HL-60 (cell line): ENCODE measurements at places on chromosomes 1 and 21.

GRCh38 chr1:51473331-51474115, 45.5 kb downstream of the EPS15 start:
- DNase-seq = no peak

DNA sequence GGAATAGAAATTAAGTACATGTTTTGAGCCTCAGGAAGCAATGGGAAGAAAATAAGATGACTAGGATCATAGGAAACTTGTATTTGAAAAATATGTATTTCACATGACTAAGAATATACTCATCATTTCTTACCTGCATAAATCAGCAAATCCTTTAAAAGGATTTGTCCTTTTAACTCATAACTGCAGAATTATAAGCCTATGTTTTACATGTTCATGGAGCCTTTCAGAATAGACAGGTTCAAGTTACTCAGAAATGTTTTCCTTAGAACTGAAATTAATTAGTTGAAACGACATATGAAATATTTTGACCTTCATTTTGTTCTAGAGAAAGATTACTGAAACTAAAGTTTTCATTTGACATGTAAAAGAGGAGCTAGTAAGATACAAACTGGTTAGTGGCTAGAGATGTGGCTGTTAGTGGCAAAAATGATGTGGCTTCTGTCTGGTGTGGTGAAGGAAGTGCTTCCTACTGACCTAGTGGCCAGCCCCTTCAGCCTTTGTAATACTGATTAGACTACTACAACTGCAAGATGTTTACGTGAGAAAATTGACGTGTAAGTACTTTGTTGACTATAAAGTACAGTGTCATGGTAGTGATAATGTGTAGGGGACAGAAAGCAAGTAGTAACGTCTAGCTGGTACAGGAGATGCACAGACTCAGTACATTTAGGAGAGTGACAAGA, 54.7 kb downstream of the PACC1 start:
- no peak for DNase-seq

- no peak for DNase-seq
Observed at GRCh38 chr1:197305925-197306324, 37.9 kb downstream of the CRB1 start.

DNA sequence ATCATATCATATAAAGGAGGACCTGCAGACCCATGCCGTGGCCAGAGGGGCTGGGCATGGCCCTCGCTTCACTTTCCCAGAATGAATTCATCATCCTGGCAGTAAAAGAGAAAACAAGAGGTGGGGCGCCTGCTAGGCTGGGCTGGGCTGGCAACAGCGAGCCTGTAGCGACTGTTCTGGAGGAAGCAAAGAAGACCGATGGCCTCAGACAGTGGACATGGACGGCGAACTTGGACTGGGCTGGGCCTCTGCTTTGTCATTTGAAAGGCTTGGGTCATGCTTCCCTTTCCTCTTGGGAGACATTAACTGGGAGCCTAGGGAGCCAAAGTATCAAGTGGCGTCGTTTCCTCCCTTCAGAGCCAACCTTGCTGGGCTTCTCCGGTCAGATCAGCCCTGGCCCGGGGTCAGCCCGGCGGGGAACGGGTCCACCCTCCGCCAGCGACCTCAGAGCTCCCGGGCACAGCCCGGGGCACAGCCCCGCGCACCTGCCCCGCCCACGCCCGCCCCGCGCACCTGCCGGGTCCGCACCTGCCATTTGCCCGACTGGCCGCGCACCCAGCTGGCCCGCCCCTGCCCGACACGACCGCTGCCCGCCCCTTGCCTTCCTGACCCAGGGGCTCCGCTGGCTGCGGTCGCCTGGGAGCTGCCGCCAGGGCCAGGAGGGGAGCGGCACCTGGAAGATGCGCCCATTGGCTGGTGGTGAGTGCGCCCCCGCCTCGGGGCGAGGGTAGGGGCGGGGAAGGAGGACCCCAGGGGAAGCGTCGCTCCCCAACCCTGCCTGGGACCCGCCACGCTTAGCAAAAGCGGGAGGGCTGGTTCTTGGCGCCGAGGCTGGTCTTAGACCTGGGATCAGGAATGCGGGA, at the start of gene FAM3B:
TSS of gene FAM3B (plus strand) at position 602 of the 863 bp plus-strand sequence. CDS start at position 681, 79 bp downstream.
- no peak for DNase-seq

DNA sequence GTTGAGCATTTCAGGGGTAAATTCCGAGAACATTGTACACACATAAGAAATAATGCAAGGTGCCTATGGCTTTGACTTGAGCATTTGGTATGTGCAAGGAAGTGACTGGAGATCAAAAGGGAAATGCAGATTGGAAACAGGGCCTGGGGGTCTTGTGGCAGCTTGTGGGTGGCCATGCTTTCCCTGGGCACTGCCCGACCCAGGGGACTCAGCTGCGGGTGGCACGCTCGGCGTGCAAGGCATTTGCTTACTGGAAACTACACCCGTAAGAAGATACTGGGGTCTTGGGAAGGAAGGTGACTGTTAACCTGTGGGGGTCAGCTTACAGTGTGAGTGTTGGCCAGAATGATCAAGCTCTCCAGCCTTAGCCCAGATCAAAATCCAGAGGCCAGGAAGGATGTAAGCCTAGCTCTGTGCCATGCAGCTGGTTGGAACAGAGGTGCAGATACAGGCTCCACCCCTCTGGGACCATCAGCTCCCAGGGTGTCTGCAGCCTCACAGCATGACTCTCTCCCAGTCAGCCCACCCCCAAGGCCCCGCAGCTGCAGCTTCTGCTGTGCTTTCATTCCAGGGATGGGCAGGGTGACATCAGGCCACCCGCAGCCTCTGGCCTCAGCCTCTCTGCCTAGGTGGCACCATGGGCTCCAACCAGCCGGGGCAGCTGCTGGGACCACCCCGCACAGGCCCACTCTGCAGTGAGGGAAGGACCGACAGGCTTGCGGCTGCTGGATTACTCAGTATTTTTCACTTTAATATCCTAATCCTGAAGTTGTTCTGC, 55.1 kb downstream of the KIF26B start:
- DNase-seq = no peak

DNA sequence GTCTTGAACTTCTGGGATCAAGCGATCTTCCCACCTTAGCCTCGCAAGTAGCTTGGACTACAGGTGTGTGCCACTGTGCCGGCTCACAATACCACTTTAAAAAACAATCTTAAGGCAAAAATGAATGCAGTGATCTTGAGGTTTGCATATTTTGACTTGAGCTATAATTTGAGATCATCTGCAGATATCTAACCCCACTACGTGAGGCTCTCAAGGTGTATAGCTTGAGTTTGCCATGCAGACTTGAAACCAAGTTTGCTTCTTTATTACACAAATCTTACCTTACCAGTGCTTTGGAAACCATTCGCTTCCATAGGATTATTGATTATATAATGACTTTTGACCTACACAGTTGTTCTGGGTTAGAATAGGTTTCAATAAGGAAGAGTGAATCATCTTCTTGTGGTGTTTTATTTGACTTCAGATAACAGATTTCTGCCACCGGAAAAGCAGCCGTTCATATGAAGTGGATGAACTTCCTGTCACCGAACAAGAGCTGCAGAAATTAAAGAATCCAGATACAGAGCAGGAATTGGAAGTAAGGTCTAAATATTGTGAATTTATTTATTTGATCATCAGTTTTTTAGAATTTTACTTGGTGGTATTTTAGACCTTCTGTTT, 155.1 kb downstream of the VPS13D start:
- no peak for DNase-seq

DNA sequence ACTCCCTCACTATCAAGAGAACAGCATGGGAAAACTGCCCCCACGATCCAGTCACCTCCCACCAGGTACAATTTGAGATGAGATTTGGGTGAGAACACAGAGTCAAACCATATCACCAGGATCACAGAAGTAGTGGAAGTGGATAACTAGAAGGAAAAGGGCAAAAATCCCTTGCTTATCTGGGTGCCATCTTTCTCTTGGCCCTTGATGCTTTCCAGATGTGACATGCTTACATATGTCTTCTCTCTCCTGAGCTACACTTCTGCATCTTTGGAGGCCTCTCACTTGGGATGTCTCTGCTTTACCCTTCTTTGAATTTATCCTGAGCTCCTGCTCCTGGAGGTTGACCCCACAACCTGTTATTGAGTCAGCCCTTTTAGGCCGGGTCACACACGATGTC, 57.6 kb upstream of the APOBEC4 start:
- DNase-seq = no peak

DNA sequence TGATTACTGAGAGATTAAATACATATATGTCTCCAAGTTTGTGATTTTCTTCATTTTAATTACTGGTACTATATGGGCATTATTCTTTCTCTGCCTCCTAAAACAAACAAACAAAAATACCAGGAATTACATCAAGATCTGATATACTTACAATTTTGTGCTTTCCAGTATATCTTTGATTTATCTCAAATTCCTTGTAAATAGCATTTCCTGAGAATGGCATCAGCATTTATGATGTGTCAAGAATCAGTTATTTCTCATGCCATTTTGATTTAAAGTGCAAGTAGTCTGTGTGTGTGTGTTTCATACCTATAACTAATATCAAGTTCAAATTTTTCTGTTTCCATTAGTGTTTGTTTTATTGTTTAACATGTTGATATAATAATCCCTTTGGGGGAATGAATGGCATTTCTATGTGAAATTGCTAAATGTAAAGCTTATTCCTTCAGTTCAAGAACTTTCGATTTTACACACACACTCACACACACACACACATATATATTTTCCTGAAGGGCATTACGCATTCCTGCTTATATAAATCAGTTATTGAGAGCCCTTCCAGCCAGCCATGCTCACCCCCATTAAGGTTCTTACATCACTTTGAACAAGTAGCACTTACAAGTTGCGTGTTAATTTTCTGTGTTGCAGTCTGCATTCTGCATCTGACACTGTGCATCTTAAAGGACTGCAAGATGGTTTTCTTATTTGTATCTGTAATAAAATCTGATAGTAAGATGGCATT, 102.7 kb downstream of the NEK7 start:
- DNase-seq = no peak

DNA sequence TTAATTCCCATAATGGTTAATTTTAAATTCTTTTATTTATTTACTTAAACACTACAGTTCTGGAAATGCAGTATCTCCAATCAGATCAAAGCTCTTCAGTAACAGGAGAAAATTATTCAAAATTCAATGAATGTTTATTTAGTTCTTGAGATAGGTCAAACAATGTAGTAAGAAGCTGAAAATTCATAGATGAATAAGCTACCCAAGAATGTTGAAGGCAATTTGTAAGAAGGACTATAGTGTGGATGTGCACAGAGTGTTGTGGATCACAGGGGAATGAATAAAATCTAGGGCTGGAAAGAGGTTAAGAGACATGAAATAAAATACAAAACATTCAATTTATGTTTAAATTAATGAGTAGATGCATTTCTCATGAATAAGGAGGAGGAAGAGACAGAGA, 72.0 kb downstream of the OLFM3 start:
- DNase-seq = no peak

DNA sequence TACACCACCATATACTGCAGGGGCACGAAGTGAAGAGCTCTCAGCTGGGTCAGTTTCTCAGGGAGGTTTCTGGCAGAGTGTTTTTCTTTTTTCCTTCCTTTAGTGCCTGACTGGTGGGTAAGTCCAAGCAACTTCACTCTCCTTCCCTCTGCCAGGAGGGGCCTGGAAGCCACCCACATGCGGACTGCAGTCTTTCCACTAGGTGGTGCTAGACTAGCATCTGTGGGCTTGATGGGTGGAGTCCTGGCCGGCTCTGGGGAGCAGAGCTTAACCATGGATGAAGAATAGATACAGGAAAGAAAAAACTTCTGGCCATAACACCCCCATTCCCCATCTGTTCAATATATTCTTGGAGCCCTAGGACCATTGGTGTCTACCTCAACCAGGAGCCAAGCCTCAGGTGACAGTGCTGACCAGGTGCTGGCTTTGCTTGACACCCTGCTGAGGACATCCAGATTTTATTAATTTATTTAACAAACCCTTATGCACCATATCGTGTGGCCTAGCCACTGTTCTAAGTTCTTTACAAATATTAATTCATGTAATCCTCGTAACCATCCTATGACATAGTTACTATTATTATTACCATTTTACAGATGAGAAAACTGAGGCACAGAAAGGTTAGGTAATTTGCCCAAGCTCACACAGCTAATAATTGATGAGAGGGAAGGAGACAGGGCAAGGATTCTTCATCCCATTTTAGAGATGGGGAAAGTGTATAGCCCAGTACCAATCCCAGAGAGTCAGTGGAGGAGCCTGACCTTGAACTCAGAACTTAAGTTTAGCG, 126.7 kb upstream of the CSF3R start:
- DNase-seq = peak; percentile 36

GRCh38 chr1:185549906-185550305, 184.3 kb upstream of the HMCN1 start:
- DNase-seq = no peak

DNA sequence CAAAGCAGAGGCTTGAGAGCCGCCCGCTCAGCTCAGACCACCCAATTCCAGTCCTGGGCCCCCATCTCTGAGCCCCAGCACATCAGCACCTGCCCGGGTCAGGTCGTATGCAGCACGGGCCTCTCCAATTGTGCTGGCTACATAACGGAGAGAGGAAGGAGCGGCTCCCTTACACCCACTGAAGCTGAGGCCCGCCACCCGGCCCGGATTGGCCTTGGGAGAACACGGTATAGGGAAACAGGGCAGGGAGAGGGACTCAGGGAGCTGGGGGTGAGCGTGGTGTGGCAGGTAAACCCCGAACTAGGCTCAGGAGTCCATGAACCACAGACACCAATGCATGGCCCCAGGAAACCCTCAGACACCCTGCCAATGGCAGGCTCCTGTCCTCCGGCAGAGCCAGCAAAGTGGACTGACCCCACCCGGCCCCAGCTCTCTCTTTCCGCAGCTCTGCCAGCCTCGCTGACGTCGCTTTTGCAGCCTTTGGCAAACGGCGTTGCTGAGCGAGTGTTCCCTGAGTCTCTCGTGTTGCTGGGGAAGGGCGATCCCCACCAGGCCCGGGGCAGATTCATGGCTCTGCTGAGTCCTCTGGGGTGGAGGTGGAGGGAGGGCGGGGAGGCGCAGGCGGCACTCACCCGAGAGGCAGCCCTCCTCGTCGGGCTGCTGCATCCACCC, 16.5 kb downstream of the MEGF6 start:
- no peak for DNase-seq

- no peak for DNase-seq
Observed at GRCh38 chr21:40271164-40271563, 403.9 kb downstream of the PCP4 start.

GRCh38 chr21:43280949-43281633, 112.3 kb downstream of the CRYAA start:
- DNase-seq = no peak

DNA sequence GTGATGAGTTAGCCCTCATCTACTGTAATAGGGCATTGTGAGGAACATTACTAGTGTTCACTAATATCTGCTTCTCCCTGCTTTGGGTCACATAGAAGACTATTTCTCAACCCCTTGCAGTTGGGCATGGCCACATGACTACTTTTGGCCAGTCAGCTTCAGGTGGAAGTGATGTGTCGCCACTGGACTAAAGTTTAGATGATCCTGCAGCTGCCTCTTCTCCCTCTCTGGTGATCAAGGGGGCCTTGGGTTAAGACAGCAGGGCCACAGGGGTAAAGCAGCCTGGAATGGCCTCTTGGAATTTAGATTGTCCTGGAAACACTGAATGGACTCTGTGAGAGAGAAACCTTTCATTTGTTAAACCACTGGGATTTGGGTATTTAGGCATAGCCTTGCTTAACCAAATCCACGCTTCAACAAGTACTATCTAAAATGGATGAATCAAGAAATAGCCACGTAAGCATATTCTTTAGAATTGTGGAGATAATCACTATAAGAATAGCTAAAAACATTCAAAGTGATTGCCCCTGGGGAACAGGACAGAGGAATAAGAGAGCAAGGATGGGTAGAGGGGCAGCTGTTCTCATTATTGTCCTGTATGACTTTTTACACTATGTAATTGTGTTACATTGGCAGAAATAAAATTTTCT, 41.2 kb downstream of the OPRD1 start:
- peak; percentile 6 for DNase-seq

- peak; percentile 40 for DNase-seq
Observed at GRCh38 chr1:234724516-234725176, 114.7 kb upstream of the IRF2BP2 start.
